NCI-H2107 (cell line): ENCODE measurements at places on chromosomes 4 and X.

- no peak for DNase-seq
Measured at GRCh38 chr4:125421547-125421946, 106.8 kb downstream of the FAT4 start.

- DNase-seq = no peak
Measured at GRCh38 chr4:156185514-156186055, 231.9 kb upstream of the CTSO start.

GRCh38 chr4:37383579-37384229 lies 139.2 kb downstream of the NWD2 start:
- no peak for DNase-seq

- no peak for DNase-seq
Measured at GRCh38 chr4:171266671-171267070, 546.5 kb upstream of the GALNTL6 start.

DNA sequence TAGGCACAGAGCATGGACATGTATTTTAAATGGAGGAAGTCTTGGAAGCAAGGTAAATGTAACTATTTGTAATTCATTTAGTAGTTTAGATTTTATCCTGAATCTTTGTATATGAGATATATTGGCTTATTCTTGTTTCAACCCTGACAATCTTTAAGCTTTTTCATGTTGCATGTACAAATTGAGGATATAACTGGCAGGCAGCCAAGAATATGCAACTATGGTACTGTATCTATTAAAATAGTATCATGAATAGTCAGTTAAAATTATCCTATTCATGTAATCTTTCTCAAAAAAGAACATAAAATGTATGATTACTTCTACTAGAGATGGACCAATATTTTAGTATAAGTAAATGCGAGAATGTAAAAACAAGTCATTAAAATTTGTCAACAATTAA lies 1141.5 kb downstream of the PCDH18 start:
- no peak for DNase-seq

GRCh38 chrX:13411496-13412207 lies 91.8 kb upstream of the ATXN3L start:
- DNase-seq = no peak

DNA sequence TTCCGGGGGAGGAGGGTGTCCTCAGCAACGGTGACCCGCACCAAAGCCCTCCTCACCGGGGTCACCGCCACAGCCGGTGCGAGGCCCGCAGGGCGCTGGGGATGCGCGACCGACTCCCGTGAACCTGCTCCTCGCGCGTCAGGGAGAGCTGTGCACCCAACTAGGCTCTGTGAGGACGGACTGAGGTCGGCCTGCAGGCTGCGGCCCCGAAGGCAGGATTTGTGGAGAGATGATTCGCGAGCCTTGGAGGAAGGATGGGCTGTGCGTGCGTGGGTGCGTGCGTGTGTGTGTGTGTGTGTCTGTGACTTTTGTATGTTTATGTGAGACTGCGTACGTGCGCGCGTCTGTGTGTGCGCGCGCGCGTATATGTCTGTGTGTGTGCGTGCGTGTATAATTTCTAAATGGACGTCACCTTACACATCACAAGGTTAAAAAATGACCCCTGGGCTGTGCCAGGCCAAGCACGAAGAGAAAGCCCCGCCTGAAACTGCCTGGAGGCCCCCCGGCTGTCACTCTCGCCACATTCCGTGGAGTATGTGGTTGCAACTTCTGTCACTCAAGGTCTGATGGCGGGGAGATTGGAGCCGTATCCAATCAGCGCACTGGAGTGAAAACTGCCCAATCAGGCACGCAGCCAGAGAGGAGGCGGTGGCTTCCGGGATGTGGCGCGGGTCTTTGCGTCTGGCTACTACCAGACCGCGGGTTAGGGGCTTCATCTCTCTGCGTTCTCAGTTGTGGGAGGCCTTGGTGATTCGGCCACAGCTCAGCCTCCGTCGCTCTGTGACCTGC lies at the start of gene ZNF141:
Gene ZNF141, plus strand, starts transcription at position 672 of the 789 bp plus-strand sequence. CDS start 170 bp downstream, outside the sequence.
- DNase-seq = peak; percentile 63

DNA sequence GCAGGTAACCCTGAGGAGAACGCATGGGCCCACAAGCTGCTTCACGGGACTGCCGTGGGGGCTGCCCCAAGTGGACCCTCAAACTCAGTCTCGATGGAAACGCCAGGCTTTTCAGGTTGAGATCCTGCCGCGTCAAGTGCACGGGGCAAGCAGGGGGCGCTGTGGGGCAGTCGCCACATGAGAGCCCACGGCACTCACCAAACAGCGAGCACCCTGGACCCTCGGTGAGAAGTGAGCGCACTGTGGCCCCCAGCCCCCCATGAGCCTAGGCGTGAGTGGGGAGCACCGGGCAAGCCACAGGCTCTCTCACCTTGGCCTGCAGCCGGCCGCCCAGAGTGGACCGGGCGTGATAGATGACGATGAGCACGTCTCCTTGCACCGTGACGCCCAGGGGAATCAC lies 50.9 kb upstream of the CPLX1 start:
- no peak for DNase-seq

DNA sequence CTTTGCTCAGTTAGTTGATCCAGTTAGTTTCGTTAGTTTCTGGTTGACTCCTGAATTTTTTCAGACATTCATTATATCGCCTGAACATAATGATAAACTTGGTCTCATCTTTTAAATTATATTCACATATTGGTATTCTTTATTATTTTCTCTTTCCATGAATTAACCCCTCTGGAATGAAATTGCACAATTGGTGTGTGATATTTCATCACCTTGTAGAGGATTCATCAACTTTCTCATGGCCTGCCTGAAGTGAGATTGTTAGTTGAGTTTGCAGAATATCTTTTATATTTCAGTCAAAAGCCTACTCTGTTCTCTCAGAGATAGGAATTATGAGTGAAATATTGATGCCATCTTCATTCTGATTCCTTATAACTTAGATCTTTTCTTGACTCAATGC lies 1160.6 kb upstream of the AGA start:
- no peak for DNase-seq

GRCh38 chrX:124863303-124863702 lies 456.4 kb upstream of the TEX13C start:
- DNase-seq = no peak

DNA sequence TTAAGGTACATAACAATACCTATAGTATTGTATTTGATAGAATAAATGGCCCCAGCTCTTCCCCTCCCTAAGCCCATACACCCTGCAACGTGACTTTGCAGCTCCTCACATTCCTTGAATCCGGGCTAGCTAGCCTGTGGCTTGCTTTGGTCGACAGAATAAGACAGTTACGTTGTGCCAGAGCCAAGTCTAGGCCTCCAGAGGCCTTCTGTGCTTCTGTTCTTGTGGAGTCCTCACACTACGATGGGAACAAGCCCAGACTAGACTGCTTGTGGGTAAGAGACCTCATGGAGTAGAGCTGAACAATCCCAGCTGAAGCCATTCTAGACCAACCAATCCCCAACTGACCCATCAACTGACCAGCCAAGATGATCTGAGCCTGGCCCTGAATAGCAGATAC lies 102.4 kb upstream of the PLAC1 start:
- no peak for DNase-seq

- DNase-seq = no peak
Measured at GRCh38 chr4:43959976-43960375, 488.6 kb downstream of the KCTD8 start.

DNA sequence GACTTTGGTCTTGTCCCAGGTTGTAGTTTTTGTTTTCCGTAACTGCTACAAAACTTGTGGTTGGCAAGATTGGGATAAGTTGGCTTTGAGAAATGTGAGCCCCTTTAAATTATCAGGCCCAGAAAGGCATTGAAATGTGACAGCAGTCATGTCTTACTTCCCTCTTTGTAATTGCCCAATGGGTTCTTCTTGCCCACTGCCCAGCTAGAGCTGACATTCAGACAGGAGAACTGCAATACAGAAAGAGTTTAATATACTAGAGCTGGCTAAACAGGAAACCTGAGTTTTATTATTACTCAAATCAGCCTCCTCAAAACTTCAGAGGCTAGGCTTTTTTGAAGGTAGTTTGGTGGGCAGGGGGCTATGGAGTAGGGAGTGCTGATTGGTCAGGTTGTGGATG lies 288.3 kb downstream of the ZNF674 start:
- no peak for DNase-seq

GRCh38 chrX:153565996-153566580 lies 32.9 kb downstream of the CCNQ start:
- no peak for DNase-seq

GRCh38 chr4:119498527-119498926 lies 130.1 kb downstream of the PDE5A start:
- DNase-seq = peak; percentile 13

DNA sequence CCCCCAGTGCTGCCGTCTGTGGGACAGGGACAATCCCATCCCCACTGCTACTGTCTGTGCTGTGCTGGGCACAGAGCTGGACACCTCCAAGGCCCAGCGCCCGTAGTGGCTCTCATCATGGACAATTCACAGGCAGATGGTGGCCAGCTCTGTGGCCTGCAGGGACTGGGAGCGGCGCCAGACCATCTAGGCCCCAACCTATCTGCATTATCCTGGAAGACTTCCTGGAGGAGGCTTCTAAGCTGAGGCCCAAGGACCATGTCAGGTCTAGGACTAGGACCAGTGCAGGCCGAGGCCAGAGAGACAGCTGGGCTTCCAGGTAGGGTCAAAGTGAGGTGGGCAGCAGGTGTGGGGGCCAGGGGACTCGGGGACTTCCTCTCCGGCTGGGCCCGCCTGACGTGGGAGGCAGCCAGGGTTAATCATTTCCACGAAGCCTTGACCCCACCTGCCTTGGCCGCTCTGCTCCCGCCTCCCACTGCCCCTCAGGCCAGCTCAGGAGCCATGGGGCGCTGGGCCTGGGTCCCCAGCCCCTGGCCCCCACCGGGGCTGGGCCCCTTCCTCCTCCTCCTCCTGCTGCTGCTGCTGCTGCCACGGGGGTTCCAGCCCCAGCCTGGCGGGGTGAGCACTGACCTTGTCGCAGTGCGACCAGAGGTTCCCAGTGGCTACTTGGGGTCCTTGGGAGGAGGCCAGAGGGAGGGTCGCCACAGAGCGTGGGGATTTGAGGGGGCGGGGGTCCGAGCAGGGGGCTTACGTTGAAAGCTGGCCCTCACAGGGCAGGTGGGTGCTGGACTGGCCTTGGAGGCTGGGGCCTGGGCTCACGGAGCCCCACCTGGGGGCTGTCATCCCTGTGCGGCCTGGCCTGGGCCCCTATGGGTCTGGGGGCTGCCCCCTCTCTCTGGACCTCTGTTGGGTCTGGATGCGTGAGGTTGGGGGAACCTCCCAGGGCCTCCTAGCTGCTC lies at the start of gene HGFAC:
Gene HGFAC, plus strand, starts transcription at position 468 of the 959 bp plus-strand sequence. Its CDS starts 34 bp downstream, at position 502.
- no peak for DNase-seq

DNA sequence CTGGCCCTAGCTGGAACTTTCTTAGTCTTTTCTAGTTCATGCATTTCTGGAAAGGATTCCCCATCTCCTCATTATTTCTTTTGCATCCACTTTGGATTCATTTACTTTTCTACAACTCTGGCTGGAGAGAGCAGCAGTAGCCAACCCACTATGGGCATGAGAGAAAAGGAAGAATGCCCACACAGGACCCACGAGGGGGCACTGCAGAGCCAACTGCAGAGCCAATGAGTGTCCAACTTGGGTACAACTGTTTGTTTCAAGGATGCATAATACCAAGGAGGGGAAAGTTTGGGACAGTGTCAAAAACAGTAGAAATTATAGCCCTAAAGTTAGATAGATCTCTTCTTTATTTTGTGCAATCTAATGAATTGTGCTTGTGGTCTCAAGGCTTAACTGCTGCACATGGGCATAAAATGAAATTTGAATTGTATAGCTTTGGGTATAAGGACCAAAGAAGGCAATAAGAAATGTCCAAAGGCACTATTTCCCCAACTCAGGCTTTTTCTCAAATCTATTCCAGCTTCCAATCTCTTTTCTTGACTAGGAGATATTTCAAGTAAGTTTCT lies 230.6 kb downstream of the NSUN7 start:
- DNase-seq = no peak

DNA sequence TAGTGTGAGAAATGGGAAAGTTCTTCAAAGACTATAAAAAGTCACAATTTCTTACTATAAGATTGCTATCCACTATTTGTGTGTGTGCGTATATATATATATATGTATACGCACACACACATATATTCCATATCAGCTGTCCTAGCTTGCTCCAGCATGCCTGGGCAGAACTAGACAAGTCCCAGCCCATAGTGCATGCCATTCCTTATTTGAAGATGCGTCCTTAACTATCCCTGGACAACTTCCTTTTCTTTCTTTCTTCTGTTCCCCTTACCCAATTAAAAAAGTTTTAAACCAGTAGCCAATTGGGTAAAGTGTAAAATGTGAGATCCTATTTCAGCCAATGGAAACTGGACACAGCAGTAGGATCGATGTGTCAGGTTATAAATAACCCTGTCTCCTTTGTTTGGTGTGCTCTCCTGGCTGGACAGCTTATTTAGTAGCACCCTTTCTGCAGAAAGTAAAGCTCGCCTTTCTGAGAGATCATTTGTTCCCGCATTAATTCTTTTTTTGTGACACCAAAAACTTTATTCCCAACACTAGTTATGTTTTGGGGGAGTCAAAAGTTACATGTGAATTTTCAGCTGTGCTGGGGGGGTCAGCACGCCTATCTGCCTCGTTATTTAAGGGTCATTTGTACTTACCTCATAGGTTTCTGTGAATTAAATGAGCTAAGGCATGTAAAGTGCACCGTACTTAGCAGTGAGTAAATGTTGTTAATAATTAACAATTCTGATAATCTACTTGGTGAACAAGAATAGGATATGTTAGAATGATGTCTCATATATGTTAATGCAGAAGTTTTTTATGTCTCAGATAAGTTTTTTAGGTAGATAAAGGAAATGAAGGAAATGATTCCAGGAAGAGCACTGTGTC lies 40.9 kb downstream of the KDM6A start:
- DNase-seq = no peak

- DNase-seq = no peak
Measured at GRCh38 chr4:168421671-168422070, 58.6 kb downstream of the DDX60L start.

DNA sequence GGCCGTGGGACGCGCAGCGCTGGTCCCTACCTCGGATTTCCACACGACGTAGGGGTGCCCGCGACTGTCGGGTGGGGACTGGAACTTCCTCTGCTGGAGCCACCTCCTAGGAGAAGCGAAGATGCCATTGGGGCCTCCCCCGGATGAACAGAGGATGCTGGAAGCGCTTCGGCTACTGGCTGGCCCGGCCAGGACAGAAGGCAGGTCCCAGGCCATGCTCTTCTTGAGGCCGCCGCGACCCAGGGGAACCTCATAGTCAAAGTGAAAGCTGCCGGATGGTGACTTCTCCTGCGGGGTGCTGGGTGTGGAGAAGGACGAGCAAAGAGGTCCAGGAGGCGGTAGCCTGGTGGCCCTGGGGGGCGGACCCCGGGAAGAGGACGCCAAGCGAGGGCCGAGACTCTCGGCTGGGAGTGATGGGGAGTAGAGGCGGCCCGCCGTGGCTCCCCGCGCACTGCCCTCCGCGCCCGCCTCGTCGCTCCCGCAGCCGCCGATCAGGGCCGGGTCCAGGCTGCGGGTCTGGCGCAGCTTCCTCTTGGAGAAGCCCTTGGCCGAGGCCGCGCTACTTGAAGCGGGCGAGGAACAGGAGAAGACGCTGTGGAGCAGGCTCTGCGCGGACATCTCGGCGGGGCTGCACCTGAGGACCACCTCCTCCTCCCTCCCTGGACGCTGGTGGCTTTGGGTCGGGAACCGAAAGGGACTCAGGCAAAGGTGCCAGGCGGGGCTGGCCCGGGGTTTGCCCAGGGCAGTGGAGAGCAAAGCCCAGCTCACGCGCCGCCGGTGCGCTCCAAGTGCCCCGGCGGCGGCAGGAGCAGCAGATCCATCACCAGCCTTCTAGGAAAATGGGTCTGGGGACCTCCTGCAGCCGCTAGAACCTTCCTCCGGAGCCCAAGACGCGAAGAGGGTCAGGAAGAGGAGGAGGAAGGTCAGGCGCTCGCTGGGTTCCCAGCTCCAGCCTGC lies 1.2 kb downstream of the ARHGAP6 start:
- no peak for DNase-seq
